ENCODE measurements at places on chromosomes 6 and 20. TPM values are rescaled to one million over a fixed set of nuclear protein-coding genes. Genes with fewer than 3 reads are reported as not detected.

NNAT gene
- total RNA-seq = not detected

KCNK16 gene
- total RNA-seq = not detected

ULBP1 gene
- 0.80 TPM for total RNA-seq

EYS gene
- total RNA-seq = 0.02 TPM

FOXQ1 gene
- 3.5 TPM for total RNA-seq

LPIN3 gene
- total RNA-seq = 7.5 TPM

RCAN2 gene
- not detected for total RNA-seq

ANKEF1 gene
- total RNA-seq = 7.6 TPM

SLC17A5 gene
- total RNA-seq = 10.3 TPM

HSPA12B gene
- 0.29 TPM for total RNA-seq

CD24 gene
- total RNA-seq = 180 TPM

ZBTB46 gene
- 0.46 TPM for total RNA-seq

TCF21 gene
- 0.09 TPM for total RNA-seq

LHFPL5 gene
- not detected for total RNA-seq

CLPSL1 gene
- not detected for total RNA-seq

EPM2A gene
- total RNA-seq = 3.7 TPM

TNFAIP3 gene
- total RNA-seq = 12.3 TPM
